ENCODE measurements at places on chromosomes 7 and 10.

DNA sequence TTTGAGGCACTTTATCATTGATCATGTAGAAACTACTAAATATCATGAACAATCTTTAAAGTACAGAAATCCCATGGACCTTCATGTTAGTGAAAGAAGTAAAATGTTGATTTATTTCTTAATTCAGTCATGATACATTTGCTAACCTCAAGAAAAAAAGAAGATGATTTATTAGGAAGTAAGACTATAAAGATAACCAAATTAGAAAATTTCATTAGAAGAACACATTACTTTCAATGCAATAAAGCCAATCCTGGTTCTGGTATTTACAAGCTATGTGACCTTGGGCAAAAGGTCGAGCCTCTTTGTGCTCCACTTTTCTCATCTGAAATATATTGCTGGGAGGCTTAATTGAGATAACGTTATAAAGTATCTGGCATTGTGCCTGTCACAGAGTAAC lies 365.0 kb downstream of the KIF20B start:
- DNase-seq, result no peak

GRCh38 chr10:117139581-117140524 lies 1.8 kb upstream of the VAX1 start:
- DNase-seq, result no peak

GRCh38 chr10:90888387-90888786 lies 16.6 kb downstream of the RPP30 start:
- no peak for DNase-seq

DNA sequence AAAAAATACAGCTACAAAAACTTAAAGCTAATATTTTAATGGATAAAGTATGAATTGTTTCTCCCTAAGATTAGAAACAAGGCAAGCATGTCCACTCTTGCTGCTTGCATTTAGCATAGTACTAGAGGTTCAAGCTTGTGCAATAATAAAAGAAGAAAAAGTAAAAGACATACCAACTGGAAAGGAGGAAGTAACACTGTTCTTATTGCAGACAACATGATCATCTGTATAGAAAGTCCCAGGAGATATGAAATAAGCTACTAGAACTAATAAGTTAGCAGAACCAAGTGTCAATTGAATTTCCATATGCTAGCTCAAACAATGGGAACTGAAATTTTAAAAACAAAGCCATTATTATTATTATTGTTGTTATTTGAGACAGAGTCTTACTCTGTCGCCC lies 20.0 kb upstream of the RABGEF1 start:
- no peak for DNase-seq

DNA sequence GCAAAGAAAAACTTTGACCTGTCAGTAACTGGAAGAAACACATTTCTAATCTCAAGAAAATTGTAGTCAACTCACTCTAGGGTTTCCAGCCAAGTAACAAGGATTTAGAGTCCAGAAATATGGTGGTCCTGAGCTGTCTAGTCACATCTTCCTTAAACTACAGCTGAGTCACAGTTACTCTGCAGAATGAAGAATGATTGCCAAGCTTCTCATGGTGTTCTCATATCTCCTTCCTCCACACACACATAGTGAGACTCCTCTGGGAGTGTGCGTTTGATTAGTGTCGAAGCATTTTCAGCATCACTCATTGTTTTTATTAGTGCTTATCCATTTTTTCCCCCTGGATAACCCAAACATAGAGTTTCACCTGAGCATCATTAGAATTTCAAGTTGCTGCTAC lies 93.1 kb upstream of the CXCL12 start:
- DNase-seq, result no peak

GRCh38 chr7:128304212-128304611 lies 39.5 kb downstream of the RBM28 start:
- DNase-seq, result no peak

DNA sequence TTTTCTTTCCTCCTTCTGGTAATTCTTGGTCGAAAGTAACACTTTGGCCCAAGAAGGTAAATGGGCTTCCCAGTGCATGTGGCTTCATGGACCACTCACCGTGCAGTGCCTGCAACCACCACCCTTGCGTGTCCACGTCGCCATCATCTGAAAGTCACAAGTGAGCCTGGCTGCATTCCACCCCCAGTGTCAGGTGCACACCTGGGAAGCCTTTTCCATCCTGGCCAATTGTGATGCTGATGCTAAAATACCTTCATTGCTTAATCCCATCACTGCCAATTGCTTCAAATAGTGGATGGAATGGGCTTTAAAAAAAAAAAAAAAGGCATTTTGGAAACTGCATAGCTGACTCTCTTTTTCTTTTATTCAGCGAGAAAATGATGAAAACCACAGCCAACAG lies 228.9 kb downstream of the ARHGAP21 start:
- no peak for DNase-seq

GRCh38 chr10:29328983-29329382 lies 40.1 kb downstream of the LYZL1 start:
- DNase-seq, result peak; percentile 36

DNA sequence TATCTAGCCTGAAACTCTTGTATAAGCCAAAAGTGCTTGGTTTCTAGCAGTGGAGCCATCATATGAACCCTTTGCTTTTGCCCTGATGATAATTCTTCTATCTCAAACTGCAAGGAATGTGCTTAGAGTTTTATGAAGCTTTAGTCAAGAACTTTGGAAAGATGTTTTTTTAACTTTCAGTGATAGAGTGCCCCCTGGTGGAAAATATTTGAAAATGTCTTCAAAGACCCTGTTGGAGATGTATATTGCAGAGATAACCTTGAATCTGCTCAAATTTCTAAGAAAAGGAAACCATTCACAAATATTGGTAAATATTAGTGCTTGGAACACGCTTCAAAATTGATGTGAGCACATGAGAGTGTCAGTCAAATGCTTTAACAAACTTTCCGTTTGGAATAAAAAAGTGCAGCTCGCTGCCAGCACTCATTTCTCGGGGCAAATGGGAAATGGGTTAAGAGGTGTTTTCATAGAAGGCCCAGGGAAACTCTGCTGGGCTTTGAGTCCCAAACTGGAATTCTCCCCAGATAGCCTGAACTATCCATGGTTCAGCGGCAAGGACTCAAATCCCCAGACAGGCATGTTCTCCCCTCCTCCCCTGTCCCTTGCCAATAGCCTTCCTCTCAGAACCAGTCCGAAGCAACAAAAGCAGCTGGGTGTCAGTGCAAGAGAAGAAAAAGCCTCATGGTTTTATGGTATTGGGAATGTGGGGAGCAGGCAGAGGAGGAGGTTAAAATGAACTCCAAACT lies 129.3 kb downstream of the MYOF start:
- DNase-seq, result no peak

GRCh38 chr7:150838965-150839650 lies 13.2 kb upstream of the AOC1 start:
- no peak for DNase-seq

- DNase-seq, result peak; percentile 19
Observed at GRCh38 chr7:22488643-22489462, 11.1 kb downstream of the STEAP1B start.

DNA sequence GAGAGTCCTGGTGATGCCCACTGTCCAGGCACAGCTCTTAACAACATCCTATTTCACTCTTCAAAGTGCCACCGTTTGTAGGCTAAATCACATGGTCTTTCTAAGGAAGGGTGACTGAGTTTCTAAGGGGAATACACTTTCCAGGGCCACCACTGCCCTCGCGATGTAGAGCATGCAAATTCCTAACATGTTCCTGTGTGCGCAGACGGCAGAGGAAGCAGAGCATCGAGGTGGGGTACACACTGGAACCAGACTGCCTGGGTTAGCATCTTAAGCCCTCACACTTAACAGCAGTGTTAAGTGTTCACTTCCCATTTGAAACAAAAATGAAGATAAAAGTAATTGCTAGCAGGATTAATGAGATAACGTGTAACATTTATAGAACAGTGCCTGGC lies 3.0 kb downstream of the VOPP1 start:
- DNase-seq, result no peak

DNA sequence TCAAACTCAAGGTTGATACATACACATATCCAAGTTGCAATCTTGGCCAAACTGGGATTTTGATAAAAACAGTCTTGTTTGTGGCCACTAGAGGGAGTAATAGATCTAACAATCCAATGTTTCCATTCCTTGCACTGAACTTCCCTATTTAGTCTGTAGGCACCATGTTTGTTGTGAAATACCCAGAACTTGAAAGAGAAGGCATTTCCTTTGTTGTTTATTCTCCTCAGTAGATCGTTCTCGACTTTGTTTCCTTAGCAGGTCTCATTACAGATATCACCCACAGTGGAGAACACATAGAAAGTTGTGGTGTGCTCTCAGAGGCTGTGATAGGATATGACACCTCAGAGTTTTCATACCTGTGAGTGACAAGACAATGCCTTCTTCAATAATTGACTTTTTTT lies 70.3 kb upstream of the MXI1 start:
- peak; percentile 47 for DNase-seq

- DNase-seq, result peak; percentile 27
Observed at GRCh38 chr10:96863922-96864543, 31.9 kb downstream of the LCOR start.

- no peak for DNase-seq
Observed at GRCh38 chr10:105785721-105786120, 1144.6 kb downstream of the SORCS3 start.

- no peak for DNase-seq
Observed at GRCh38 chr10:17206210-17206709, 4.8 kb upstream of the TRDMT1 start.

DNA sequence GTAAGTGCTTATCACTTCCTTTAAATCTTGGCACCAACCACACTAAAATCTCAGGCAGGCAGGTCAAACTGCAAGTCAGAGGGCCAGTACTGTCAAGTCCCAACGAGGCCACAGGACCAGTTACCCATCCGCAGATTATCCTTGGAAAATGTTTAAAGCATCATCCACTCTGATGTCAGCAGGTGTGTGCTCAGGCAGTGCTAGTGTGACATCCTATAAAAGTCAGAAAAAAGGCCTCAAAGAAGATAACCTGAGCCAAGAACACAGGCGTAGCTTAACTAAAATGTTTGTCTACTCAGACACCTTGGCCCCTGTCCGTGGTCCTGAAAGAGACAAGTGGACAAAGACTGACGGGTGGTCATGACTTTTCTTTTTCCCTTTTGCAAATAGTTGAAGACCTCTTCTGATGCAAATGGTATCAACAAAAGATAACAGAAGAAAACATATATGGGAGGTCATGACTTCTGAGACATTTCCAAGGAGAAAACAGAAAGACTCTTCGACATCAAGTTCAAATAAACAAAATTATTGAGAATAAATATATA lies 309.3 kb downstream of the KCNMA1 start:
- no peak for DNase-seq

GRCh38 chr10:17814973-17815372 lies 5.8 kb downstream of the MRC1 start:
- DNase-seq, result no peak

GRCh38 chr7:54785261-54785660 lies 26.2 kb upstream of the SEC61G start:
- DNase-seq, result no peak

- DNase-seq, result no peak
Observed at GRCh38 chr7:19663816-19664462, 44.9 kb downstream of the POLR1F start.

DNA sequence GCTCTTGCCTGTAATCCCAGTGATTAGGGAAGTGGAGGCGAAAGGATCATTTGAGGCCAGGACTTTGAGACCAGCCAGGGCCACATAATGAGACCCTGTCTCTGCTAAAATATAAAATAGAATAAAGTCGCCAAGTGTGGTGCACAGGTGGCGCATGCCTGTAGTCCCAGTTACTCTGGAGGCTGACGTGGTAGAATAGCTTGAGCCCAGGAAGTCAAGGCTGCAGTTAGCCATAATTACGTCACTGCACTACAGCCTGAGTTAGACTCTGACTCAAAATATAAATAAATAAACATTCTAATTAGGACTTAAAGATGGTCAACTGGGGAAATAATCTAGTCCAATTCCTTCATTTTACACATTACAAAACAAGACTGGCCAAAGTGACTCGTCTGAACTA lies 768 bp downstream of the CHCHD2 start:
- peak; percentile 50 for DNase-seq

DNA sequence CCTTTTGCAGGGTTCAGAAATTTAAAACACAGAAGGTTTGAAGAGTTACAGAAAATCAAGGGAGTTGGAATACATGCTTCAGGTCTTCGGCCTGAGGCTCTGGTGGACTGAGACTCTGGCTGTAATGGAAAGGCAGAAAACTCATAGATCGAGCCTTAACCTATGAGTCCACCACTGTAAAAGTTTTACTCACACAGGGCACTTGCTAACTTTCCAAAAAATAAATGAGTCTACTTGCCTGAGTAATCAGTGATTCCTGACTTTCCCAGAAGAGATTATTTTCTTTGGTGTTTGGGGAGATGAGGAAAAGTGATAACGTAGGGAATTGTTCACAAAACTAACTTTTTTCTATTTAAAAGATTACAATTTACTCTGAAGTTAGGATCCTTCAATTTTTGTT lies 108.0 kb downstream of the MBL2 start:
- DNase-seq, result no peak

DNA sequence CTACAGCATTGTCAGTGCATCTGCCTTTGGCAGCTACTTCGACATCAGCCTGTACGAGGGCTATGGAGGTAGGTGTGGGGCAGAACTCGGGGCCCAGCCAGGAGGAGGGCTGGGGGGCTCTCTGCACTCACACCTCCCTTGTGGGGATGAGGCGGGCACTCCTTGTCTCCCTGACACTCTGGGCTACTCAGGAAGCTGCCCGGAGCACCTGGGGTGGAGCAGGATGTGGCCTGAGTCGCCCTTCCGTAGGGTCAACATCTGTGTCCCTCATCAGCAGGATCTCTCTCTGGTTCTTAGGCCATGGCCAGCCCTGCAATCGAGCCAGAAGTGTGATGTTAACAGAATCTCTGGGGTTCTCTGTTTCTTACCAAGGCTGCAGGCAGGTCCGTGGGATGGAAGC lies 40.2 kb downstream of the C10orf105 start:
- DNase-seq, result no peak

- no peak for DNase-seq
Observed at GRCh38 chr10:822197-822596, 109.3 kb downstream of the LARP4B start.

DNA sequence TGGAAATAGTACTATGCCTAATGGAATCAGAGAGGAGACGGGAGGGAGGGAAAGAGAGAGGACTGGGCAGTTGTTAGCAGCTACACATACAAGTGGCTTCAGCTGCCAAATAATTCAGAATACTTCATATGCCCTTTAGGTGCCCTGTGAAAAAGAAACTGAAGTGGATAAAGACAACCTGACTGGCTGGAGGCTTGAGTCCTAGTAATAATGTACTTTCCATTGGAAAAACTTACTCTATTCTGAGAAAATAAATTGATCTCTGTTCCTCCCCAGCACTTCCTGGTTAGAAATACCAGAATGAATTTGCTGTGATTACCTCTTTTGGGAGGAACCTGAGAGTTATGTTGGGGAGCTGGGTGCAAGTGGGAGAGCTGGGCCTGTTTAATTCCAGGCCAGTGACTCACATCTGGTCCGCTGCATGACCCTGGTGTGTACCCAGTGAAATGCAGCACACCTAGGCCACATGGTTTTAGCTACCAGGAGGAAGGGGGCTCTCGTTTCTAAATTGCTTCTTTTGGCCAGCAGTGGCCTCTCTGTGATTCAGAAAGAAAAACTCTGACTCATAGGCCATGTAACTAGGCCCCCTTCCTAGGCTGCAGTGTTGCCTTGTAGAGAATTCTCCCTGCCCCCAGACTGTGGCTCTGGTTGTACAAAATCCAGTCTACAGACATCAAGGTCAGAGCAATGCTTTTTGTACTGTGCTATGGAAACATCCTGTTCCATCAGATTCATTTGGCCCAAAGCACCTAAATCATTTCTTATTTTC lies 6.5 kb downstream of the AGFG2 start:
- peak; percentile 52 for DNase-seq

All from epithelial cell of proximal tubule (primary cell).